ENCODE measurements at places on chromosomes 5 and 9.

- DNase-seq = no peak
Measured at GRCh38 chr5:58019614-58020013, 440.3 kb downstream of the PLK2 start.

DNA sequence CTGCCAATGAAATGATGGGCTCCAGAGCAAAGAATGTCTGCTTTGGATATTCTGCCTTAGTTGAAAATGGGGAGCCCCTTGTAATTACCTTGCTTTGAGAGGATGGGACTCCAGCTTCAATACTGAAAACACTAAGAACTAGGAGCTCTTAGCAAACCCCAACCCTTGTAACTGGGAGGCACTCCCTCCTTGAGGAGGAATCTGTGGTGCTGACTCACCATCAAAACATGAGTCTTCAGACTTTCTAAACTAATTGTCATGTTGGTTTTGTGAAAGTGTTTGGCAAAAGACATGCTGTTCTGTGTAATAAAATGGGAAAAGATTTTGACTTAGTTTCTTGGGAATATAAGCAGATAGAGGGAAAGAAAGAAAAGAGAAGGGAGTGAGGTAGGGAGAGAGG, 91.9 kb upstream of the PTPRD start:
- no peak for DNase-seq

DNA sequence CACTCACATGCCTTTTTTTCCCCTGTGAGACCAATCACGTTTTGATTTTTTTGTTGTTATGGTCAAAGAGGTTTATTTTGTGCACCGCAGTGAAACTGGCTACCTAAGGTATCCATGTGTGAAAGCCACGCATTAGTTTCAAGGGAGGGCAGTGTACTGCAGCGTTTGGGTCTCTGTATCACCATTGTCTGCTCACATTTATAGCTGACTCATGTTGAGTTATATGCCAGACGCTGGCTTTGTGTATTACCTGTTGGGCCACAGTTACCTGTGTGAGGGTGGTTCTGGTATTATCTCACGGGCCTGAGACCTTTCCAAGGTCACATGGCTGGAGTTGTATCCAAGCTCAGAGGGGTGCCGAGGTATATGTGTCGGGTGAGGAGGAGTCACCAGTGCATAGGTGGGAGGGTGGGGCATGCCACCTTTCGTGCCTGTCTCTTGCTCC, 75.8 kb downstream of the ARHGAP26 start:
- DNase-seq = no peak

GRCh38 chr9:94980947-94981722, 254.6 kb downstream of the AOPEP start:
- DNase-seq = no peak

GRCh38 chr5:81631621-81632020, 119.3 kb downstream of the SSBP2 start:
- no peak for DNase-seq

- no peak for DNase-seq
Measured at GRCh38 chr5:43110606-43111170, 10.0 kb upstream of the ZNF131 start.

GRCh38 chr5:139078345-139078744, 119.8 kb downstream of the SIL1 start:
- DNase-seq = no peak

- DNase-seq = no peak
Measured at GRCh38 chr9:89215342-89215741, 36.7 kb upstream of the SHC3 start.

GRCh38 chr9:16131264-16131663, 578.4 kb downstream of the CCDC171 start:
- DNase-seq = no peak

GRCh38 chr5:1827886-1828397, 26.7 kb downstream of the NDUFS6 start:
- DNase-seq = no peak

DNA sequence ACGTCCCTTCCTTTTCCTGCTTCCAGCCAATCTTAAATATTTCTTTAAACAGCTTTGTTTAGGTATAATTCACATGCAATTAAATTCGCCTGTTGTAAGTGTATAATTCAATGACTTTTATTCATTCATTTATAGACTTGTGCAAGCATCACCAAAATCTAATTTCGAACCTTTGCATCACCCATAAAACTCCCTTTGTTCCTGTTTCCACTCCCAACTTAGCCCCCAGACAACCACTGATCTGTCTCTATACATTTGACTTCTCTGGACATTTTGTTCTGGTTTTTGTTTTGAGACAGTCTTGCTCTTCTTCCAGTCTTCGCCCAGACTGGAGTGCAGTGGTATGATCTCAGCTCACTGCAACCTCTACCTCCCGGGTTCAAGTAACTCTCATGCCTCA, 71.5 kb downstream of the NR6A1 start:
- no peak for DNase-seq

DNA sequence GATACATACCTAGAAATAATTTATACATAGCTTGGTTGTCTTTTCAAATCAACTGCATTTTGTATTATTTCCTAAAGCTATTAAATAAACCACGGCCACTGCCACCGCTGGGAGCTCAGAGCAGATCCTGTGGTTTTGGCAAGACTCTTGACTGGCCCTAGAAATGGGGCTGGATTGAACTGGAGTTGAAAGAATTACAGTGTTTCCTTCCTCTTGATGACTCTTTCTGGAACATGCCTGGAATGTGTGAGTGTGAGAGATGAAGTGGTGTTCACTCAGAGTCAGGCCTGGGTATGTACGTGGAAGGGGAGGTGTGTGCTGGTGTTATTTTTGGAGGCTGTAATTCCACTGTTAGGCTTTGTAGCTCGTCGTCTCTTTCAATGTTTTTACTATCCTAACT, 45.9 kb downstream of the TEK start:
- peak; percentile 82 for DNase-seq

DNA sequence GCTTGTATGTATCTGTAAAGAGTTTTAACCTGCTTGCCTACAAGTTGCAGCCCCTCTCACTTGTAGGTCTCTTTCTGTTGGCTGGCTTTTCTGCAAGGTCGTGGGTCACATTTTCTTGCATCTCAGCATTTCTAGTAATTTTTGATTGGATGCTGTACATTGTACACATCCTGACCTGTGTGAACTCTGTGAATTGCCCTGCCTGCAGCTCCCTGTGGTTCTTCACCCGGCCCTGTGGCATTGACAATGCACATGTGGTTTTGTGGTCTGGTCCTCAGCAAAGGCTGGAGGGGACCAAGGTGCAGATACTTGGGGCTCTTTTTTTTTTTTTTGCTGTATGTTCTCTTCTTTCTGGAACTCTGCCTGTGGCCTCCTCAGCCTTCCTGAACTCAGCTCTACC, 53.6 kb downstream of the WNK2 start:
- no peak for DNase-seq

GRCh38 chr5:146529984-146530383, 14.0 kb upstream of the GPR151 start:
- DNase-seq = no peak

DNA sequence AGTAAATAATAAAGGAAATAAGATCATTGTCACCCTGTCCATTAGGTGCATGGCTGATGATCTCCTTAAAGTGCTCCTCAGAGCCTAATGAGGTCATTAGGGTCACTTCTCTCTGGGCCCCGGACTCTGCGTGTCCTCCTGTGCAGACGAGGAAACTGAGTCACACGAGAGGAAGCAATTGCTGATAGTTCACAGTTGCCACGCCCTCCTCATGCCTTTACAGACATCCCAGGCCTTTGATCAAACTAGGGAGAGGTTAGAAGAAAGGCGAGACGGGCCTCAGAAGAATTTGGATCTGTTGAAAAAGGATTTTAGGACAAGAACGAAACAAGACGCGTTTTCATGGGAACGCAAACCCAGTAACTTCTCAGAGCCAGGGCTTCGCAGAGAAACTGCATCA, 32.0 kb upstream of the MSX2 start:
- no peak for DNase-seq

GRCh38 chr5:73805449-73805848, 179.5 kb downstream of the ARHGEF28 start:
- DNase-seq = no peak

GRCh38 chr9:128178806-128179431, 12.5 kb downstream of the CIZ1 start:
- DNase-seq = no peak

- DNase-seq = no peak
Measured at GRCh38 chr9:117412006-117412715, 2.7 kb downstream of the ASTN2 start.

- no peak for DNase-seq
Measured at GRCh38 chr5:38529955-38530646, 26.3 kb downstream of the LIFR start.

GRCh38 chr5:141477815-141478214, 2.0 kb downstream of the PCDHGC3 start:
- DNase-seq = peak; percentile 25

GRCh38 chr9:88658311-88658822, 123.4 kb downstream of the NXNL2 start:
- no peak for DNase-seq

DNA sequence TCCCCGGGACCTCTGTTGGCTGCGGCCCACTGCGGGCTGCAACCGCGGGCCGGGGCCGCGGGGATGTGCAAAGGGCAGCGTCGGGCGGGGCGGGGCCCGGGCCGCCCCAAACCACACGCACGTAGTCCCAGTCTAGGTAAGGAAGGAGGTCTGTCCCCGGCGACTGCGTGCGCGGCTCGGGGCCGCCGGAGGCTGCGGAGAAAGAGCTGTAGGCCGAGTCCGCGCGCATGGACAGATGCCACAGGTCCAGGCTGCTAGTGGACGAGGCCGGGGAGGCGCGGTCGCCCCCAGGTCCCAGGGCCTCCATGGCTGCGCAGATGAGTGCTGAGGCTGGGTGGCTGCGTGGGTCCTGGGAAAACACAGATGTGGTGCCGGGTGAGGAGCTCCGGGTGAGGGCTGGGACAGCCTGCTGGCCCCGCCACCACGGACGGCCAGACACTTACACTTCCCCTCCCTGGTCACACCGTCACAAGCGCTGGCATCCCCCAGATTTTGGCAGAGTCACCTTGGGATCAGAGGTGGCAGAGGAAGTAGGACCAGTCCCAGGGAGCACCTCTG, 4.5 kb downstream of the SHROOM1 start:
- DNase-seq = no peak

DNA sequence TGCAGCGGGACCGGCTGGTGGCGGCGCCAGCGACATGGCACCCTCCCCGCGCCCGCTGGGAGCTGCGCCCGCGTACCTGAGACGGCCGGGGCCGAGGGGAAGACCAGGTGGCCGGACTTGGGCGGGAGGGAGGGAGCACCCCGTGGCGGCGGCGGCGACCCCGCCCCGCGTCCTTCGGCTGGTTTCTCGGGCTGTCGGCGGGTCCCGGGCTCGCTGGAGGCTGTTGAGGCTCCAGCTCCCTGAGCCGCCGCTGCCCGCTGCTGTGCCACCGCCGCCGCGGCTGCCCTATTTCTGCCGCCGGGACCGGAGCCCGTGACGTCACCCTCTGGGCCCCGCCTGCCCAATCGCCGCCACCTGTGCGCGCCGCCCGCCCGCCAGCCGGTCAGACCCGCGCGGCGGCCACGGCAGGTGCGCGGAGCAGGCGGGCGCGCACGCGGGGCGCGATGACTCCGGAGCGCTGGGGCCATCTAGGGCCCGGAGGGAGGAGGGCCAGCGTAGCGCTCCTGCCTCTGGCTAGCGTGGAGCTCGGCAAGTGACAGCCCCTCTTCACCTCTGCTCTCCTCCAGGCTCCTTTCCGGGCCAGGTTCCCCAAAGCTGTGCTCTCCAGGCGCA, at the start of gene FSTL4:
TSS of gene FSTL4 (minus strand) at position 293 of the 612 bp plus-strand sequence.
- DNase-seq = no peak

- DNase-seq = no peak
Measured at GRCh38 chr9:137982200-137982599, 104.6 kb downstream of the CACNA1B start.

DNA sequence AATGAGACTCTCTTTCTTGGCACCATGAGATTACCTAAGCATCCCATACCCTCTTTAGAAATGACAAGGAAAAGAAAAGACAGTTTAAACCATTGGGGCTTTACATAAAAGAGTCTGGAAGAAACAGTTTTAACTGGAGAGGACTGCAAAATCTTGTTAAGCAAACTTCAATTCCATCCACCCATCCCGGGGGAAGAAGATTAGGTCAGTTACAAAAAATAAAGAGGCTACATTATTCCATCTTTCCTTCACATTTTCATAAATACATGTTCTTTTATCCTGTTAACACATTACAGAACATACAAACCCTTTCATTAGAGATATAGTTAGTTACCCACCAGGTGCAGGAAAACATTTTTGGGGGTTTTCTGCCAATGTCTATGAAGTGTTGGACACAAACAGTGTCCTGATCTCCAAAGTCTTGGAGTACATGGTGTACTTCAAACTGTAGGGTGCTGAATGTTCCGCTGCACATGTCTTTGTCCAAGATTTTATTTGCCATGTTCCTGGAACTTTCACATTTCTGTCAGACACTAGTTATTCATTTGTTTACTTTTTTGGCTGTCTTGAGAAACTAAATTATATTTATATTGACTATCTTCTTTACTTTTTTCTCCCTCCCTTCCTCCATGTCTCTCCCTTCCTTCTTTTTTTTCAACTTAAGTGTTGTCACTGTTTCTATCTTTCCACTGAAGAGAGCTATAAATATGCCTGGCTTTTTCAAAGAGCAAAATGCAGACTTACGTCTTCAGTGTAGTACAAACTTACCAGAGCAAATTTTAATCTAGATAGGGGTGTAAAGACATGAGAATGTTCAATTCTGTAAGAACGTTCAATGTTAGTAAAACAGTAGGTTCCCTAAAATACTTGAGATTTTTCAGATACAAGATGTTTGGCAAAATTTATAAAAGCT, 410.9 kb upstream of the PRR16 start:
- no peak for DNase-seq

- DNase-seq = no peak
Measured at GRCh38 chr5:126053630-126054029, 369.6 kb upstream of the GRAMD2B start.

DNA sequence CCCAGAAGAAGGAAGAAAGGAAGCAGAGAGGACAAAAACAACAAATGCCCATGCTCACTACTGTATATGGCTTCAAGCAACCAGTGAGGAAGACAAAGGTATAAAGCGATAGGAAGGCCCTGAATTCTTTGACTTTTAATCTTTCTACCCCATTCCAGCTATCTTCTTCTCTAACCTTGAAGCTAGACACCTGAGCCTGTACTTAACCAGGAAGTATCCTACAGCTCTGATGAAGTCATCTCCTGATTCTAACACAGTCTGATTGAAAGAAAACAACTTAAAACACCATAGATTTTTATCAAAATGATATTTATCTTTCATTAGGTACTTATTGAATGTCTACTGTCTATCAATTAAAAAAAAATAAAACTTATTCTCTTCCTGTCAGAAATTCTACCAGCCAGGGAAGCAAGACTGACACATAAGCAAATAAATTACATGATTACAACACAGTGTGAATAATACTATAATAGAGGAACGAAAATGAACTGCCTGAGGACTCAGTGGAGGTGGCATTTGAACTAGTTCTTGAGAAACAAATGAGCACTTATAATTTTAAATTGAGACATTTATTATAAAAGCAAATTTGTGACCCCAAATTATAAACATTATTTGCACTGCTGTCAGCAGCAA, 123.3 kb upstream of the ELL2 start:
- no peak for DNase-seq

DNA sequence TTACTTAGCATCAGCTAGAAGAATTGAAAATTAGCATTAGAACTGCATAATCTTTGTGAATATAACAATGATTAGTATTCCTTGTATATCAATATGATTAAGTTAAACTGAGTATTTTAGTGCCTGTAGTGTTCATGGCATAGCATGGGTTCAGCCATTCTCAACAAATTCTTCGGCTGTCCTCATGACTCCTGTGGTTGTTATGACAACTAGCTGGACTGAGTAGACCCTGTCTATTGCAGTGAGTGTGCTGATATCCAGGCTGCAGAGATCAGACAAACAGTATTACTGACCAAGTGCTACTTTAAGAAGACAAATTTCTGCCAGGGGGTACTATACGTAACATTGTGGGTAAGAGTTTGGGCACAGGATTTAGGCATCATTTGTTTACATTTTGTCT, 125.9 kb downstream of the NUDT12 start:
- DNase-seq = no peak

- DNase-seq = no peak
Measured at GRCh38 chr9:38386319-38386895, 6.1 kb upstream of the ALDH1B1 start.

Measured in AG08396 (cell line).